Neuronal stem cell (in vitro differentiated cells): ENCODE measurements at places on chromosomes 4 and X.

DNA sequence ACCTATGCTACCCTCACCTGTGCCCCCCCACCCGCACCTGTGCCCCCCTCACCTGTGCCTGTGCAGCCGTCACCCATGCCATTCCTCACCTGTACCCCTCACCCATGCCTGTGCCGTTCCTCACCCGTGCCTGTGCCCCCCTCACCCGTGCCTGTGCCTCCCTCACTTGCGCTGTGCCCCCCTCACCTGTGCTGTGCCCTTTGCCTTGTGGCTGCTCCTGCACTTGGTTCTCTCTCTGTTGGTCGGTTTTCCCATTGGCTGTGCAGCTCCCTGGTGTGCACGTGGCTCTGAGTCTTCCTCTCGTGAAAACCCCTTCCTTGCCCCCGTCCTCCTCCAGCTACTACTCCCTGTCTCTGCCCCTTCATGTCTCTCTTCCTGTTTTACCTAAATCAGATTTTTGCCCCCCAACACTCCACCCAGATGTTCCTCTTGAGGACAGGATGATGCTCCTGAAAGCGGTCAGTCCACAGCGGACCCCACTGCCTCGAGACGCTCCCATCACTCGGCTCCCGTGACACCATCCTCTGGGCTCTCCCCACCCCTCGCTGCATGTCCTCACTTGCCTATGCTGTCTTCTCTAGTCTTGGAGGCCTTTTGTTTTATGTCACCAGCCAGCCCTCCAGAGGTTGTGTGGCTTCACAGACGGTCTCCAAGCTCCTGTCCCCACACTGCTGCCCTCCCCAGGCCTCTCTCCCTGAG lies 6.8 kb downstream of the MAEA start:
- no peak overlapping the region for H3K27ac ChIP-seq
- peaks cover 9% of the 10 kb centered on the region for H3K36me3 ChIP-seq
- DNase-seq = no peak
- H3K4me3 ChIP-seq = no peak overlapping the region

- H3K27ac ChIP-seq = no peak overlapping the region
- no peaks in the 10 kb centered on the region for H3K36me3 ChIP-seq
- peaks cover 2% of the 10 kb centered on the region for H3K4me1 ChIP-seq
These were observed 10.9 kb downstream of the LRBA start for GRCh38 chr4:151004222-151004621.

GRCh38 chrX:84469226-84469625 lies 33.0 kb downstream of the HDX start:
- H3K4me3 ChIP-seq = no peak overlapping the region
- no peak overlapping the region for H3K27ac ChIP-seq
- no peaks in the 10 kb centered on the region for H3K27me3 ChIP-seq
- no peaks in the 10 kb centered on the region for H3K4me1 ChIP-seq
- no peak for DNase-seq
- peaks cover 19% of the 10 kb centered on the region for H3K36me3 ChIP-seq

- no peak overlapping the region for H3K4me3 ChIP-seq
- no peaks in the 10 kb centered on the region for H3K4me1 ChIP-seq
- no peak overlapping the region for H3K27ac ChIP-seq
- DNase-seq = no peak
- no peaks in the 10 kb centered on the region for H3K36me3 ChIP-seq
These were observed 14.6 kb downstream of the SLITRK4 start for GRCh38 chrX:143621276-143621675.

GRCh38 chr4:47617607-47618006 lies 132.5 kb downstream of the ATP10D start:
- no peak overlapping the region for H3K4me3 ChIP-seq
- no peaks in the 10 kb centered on the region for H3K27me3 ChIP-seq
- no peak for DNase-seq
- H3K27ac ChIP-seq = no peak overlapping the region

DNA sequence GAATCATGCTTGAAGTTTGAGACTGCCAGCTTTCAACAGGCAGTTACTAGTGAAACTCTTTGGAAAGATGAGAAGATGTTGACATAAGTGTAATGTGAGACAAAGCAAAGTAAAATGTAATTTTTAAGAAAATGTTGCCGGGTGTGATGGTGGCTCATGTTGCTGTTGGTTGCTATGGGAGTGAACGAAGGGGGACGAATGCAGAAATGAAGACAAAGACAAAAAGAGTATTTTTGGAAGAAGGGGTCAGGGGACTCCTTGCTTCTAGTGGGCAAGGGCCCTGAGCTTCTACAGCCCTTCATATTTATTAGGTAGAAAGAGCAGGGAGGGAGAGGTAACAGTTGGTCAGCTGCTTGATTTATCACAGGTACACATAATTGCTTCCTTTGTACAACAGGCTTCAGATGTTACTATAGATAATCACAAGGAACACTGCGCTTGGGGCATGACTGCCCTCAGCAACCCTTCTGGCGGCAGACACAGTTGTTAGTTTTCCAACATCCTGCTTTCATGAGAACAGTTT lies 11.9 kb upstream of the UGDH start:
- no peak overlapping the region for H3K27ac ChIP-seq
- no peak overlapping the region for H3K4me3 ChIP-seq
- no peaks in the 10 kb centered on the region for H3K4me1 ChIP-seq
- DNase-seq = no peak
- peaks cover 2% of the 10 kb centered on the region for H3K36me3 ChIP-seq
- H3K27me3 ChIP-seq = no peaks in the 10 kb centered on the region

DNA sequence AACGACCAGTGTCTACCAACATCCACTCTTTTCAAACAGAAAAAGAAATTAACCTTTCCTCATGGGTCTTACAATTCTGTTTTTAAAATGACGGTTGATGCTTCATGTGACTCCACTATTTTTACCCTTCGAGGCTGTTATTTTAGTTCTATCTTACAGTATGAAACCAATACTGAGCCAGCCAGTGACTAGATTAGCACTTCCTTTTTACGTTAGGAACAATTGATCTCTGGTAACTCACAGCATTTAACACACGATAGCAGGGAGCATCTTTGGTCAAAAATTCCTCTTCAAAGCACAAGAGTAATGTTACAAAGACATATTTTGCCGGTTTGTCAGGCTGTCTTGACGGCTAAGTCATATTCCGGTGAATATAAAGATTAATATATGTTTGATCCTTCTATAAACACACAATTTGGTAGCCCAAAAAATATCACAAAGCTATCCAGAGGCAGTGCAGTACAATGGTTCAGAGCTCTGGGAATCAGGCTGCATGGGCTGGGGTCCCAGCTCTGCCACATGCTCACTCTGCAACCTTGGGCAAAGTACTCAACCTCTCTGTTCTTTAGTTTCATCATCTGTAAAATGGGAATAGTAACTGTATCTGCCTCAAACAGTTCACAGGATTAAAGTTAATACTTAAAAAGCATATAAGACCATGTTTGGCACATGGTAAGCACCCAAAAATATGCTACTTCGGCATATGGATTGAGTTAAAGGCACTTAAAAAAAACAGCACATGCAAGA lies 62.9 kb upstream of the TXK start:
- no peak for DNase-seq
- H3K27me3 ChIP-seq = no peaks in the 10 kb centered on the region
- H3K27ac ChIP-seq = no peak overlapping the region
- H3K4me1 ChIP-seq = no peaks in the 10 kb centered on the region

GRCh38 chr4:159282944-159283343 lies 180.1 kb downstream of the RAPGEF2 start:
- no peaks in the 10 kb centered on the region for H3K36me3 ChIP-seq
- H3K27me3 ChIP-seq = no peaks in the 10 kb centered on the region
- H3K4me3 ChIP-seq = no peak overlapping the region
- no peak overlapping the region for H3K27ac ChIP-seq
- DNase-seq = no peak

DNA sequence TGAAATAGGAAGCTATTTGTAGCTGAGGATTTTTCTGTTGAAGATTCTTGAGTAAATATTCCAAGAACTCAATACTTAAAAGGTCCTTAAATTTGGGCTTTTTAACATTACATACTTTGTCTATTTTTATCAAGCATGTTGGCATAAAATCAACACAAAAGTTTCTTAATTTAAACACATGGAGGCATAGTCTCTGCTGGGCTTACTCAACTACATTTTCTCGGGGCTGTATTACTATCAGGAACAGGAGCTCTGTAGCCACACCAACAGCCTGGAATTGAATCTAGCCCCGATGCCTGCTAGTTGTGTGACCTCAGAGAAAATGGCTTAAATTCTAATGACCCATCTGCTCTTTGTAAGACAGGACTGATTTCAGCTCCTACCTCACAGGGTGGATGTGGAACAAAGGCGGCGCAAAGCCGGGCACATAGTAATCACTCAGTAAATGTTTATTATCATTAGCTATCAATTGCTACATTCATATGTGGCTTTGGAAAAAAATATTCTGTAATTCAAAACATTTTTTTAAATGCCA lies 207.0 kb downstream of the NSUN7 start:
- H3K4me1 ChIP-seq = peaks cover 2% of the 10 kb centered on the region
- no peak overlapping the region for H3K27ac ChIP-seq
- no peak overlapping the region for H3K4me3 ChIP-seq
- DNase-seq = no peak
- no peaks in the 10 kb centered on the region for H3K27me3 ChIP-seq

DNA sequence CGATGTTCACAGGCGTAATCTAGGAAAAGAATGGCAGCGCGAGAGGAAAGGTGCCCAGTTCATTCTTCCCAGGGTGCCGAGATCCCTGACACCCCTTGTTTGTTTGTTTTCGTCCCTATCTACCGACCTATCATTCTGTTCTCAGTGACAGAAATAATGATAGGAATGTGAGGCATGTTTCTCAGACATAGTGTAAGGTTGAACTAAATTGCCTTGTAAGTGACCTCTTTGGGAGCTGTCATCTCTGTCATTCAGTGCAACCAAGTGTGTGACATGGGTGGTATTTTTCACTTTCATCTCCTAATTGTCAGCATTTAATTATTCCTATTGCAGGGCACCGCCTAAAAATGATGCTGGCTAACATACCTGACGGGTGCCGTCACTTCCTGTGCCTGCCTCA lies 24.4 kb downstream of the CLDN22 start:
- no peaks in the 10 kb centered on the region for H3K27me3 ChIP-seq
- DNase-seq = no peak
- no peak overlapping the region for H3K4me3 ChIP-seq

DNA sequence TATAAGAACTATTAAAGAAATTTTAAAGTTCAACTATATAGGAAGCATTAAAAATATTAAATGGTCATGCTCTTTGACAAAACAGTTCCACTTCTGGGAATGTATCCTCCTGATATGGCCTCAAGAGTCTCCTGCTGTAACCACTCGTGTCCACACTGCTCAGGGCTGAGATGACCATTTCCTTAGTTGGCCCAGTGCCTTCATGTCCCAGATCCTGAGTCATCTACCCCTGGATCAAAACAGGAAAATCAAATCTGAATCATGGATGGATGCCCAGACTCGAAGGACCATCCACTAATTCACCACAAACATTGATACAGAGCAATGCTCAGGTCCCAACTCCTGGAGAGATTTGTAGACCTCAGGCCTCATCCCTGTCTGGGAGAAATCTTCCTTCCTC lies 44.7 kb downstream of the GPRASP3 start:
- no peaks in the 10 kb centered on the region for H3K27me3 ChIP-seq
- H3K4me3 ChIP-seq = no peak overlapping the region
- DNase-seq = no peak
- H3K4me1 ChIP-seq = no peaks in the 10 kb centered on the region
- H3K27ac ChIP-seq = no peak overlapping the region

DNA sequence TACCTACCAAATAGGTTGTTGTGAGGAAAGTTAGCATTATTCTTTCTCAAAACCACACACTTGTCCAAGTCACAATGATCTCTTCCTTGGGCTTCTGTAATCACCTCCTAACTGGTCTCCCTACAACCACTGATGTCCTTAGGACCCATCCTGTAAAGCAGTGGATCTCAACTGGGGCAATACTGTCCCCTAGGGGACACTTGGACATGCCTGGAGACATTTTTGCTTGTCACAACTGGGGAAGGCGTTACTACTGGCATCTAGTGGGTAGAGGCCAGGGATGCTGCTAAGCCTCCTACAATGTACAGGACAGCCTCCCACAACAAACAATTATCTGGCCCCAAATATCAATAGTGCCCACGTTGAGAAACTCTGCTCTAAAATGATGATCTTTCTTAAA lies 118.7 kb upstream of the AP1S2 start:
- DNase-seq = no peak
- no peak overlapping the region for H3K4me3 ChIP-seq
- H3K36me3 ChIP-seq = no peaks in the 10 kb centered on the region
- no peaks in the 10 kb centered on the region for H3K27me3 ChIP-seq
- no peaks in the 10 kb centered on the region for H3K4me1 ChIP-seq
